AG04449 (cell line): ENCODE measurements at places on chromosomes 7 and 10.

DNA sequence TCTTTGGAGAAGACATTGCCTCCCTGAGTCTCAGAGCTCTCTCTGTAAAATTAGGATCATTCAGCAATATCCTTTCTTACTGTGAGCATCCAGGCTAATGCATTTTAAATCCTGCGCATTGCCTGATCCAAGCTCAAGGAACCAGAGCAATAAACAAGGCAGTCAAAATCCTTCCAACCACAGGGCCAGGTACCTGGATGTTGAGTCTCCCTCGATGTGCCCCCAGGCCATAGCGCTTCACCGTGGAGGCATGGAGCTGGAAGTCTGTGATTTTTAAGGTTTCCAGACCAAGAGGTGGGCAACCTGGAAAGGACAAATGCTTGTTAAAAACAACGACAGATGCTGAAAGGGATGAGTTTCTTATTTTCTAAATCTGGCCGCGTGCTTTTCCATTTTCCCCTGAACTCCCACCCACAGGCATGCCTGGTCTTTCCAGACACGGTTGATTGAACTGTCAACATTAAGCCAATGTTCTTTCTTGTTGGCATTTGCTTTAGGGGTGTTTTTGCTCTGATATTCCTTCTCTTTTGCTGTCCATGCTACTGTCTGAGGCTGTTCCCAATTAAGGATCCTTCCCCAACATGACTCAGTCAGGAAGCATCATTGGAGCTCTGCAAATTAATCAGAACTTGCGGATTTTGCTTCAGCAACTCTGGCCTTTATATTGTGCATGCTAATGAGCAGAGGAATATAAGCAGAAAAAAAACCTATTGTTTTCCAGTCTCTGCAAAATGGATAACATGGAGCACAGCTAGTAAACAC lies 29.0 kb downstream of the CPXM2 start:
- DNase-seq = peak; percentile 10

DNA sequence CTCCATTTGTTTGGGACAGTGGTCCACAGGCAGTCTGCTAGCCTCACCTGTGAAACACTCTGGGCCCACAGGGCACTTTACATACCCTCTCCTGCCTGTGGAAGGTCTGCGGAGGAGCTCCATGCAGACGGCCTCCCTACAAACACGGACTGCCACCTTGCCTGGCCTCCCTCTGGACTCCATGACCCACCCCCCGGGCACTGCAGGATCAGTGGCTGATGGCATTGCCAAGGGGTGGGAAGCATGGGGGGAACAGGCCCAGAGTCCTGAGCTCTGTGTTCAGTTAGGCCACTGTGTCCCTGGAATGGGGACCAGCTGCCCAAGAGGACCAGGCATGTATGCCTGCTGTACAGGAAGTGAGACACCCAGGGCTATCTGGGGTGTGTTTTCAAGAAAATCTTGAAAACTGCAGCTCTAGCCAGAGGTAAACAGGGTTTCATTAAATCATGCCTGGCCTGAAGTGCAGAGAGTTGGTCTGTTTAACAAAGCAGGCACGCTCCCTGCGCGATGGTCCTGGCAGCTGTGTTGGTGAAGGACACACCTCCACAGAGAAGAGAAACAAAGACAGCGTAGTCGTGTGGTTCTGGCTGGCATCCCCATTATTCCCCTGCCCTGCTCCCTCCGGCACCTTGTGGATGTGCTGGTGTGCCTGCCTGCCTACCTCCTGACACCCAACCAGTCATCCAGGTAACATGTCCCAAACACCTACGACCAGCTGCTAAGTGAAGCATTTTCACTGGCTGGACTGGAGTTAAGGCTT lies 470.8 kb upstream of the ZMIZ1 start:
- no peak for DNase-seq

DNA sequence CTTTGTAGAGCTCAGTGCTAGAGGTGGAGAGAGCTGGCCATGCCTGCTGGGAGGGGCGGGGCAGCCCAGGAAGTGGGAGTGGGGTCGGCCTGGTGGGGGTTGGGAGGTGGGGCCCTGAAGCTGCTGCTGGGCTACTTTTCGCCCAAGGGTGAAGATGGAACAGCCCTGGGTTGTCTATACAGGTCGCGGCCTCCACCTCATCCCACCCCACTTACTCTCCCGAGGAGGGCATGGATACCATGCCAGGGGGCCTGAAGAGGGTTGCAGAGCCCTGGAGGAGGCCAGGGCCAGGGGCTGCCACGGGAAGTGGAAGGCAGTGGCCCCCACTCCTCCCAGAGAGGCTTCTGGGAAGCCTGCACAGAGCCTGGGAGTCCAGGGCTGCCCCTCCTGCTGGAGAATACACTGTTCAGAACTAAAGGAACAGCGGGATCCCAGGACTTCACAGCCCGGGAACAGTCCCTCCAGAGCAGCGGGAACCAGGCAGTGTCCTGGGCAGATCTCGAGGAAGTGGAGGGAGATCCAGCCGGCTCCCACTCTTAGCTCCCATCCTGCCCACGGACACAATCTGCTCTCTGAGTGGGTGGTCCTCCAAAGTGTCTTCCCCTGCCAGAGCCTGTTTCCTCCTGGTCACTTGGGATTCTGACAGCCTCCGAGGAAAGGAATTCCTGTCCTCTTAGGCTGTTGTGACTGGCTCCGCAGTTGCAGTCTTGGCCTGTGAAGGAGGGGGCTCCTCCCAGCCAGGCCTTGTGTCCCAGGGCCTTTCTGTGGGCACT lies 23.5 kb downstream of the MAT1A start:
- no peak for DNase-seq

- no peak for DNase-seq
These were observed at the start of gene SH2D4B for GRCh38 chr10:80537736-80538480. Gene SH2D4B, plus strand, starts transcription at chr10:80537902. Its CDS starts 430 bp downstream, at chr10:80538332.

- no peak for DNase-seq
These were observed 2.1 kb upstream of the PRXL2A start for GRCh38 chr10:80406204-80406603.

- no peak for DNase-seq
These were observed 11.4 kb downstream of the CLDN3 start for GRCh38 chr7:73758581-73759138.

GRCh38 chr10:44347609-44348400 lies 37.1 kb downstream of the CXCL12 start:
- no peak for DNase-seq

DNA sequence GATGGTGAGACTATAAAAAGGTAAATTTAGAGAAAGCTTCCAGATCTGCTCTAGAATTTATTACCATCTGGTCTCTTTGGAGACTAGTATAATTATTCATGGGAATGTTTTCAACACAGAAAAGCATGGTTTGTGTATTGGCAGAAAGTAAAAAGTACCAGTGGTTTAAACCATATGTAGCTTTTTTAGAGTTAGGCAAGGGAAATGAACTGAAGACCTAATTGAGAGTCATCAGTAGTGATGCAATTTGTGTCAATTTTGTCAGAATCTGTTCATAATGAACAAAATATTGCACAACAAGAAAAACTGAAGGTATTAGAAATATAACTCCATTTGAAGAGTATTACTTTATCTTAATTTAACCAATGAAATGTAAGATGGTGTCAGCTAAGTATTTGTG lies 181.4 kb downstream of the ADK start:
- no peak for DNase-seq

- DNase-seq = peak; percentile 58
These were observed 461.0 kb downstream of the KIF20B start for GRCh38 chr10:90162271-90162853.
